Non-pigmented ciliary epithelial cell (primary cell): ENCODE measurements at places on chromosomes 3 and 15.

DNA sequence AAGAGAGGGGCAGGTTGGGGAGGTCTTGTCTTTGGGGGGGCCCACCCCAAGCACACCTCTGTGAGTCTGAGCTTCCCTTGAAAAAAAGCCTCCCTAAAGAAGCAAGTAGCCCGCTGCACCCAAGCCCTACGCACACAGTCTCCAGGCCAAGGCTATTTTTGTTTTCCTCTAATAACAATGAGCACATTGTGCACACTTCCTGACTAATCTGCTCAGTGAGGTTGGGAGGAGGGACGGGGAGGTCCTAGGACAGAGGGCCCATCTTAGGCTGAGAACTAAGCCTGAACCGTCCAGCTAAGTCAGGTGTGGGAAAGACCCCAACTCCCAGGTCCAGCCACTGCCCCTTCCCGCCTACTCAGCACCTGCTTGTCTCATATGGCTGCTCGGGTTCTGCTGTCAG, 87.2 kb downstream of the HMG20A start:
- no peak for DNase-seq

- DNase-seq, result no peak
Measured at GRCh38 chr3:152909180-152909883, 74.4 kb downstream of the P2RY1 start.

- no peak for DNase-seq
Measured at GRCh38 chr3:194225988-194226663, 90.2 kb downstream of the HES1 start.

GRCh38 chr3:160168246-160168645, 57.0 kb upstream of the C3orf80 start:
- DNase-seq, result no peak
